Mesothelial cell of epicardium (in vitro differentiated cells): ENCODE measurements at places on chromosomes 7 and 10. TPM values are rescaled to one million over a fixed set of nuclear protein-coding genes. Genes with fewer than 3 reads are reported as not detected.

The ANLN gene
- total RNA-seq, result 30.0 to 31.2 TPM (median 30.5 TPM) in 3 replicates

The PLAC9 gene
- total RNA-seq, result 24.0 to 30.3 TPM (median 25.1 TPM) in 3 replicates

The STARD3NL gene
- 36.5 to 36.9 TPM (median 36.8 TPM) in 3 replicates for total RNA-seq

The ZNF33A gene
- 35.9 to 37.5 TPM (median 36.1 TPM) in 3 replicates for total RNA-seq

The CCDC126 gene
- 9.6 to 13.7 TPM (median 10.6 TPM) in 3 replicates for total RNA-seq

The ADAM22 gene
- total RNA-seq, result 4.3 to 6.3 TPM (median 4.7 TPM) in 3 replicates

The CNPY1 gene
- total RNA-seq, result not detected in 3 replicates

- H3K4me3 ChIP-seq, result no peak overlapping the region
- no peak overlapping the region for H3K27ac ChIP-seq
- no peaks in the 10 kb centered on the region for H3K27me3 ChIP-seq
- no peak for DNase-seq
- no peaks in the 10 kb centered on the region for H3K36me3 ChIP-seq
- peaks cover 5% of the 10 kb centered on the region for H3K4me1 ChIP-seq
These were observed 404.3 kb upstream of the LRRTM3 start for GRCh38 chr10:66521506-66521905.

- peaks cover 2% of the 10 kb centered on the region for H3K4me1 ChIP-seq
- H3K4me3 ChIP-seq, result no peak overlapping the region
- no peak overlapping the region for H3K27ac ChIP-seq
- H3K36me3 ChIP-seq, result no peaks in the 10 kb centered on the region
- DNase-seq, result no peak
These were observed 151.2 kb upstream of the PCLO start for GRCh38 chr7:83313931-83314330.

DNA sequence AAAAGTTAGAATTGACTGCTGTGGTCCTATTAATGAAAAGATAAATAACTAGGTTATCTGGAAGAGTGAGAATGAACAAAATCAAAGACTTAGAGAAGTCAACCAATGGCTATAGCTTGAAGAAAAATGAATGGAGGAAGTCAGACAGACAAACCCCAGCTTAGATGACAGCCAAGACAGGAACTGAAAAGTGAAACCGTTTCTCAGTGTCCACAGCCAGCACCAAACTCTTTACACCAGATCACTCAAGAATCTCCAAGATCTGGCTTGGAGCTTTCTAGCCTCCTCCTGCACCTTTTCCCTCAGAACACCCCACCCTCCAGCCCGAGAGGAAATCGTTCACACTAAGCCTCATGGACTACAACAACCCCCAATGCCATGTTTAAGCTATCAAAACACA, 167.0 kb downstream of the SFMBT2 start:
- DNase-seq, result no peak
- peaks cover 60% of the 10 kb centered on the region for H3K27me3 ChIP-seq
- H3K4me1 ChIP-seq, result no peaks in the 10 kb centered on the region
- H3K36me3 ChIP-seq, result peaks cover 2% of the 10 kb centered on the region
- H3K4me3 ChIP-seq, result no peak overlapping the region

GRCh38 chr10:111303887-111304286, 227.1 kb downstream of the ADRA2A start:
- no peaks in the 10 kb centered on the region for H3K4me1 ChIP-seq
- no peak overlapping the region for H3K27ac ChIP-seq
- peaks cover 3% of the 10 kb centered on the region for H3K27me3 ChIP-seq
- no peak overlapping the region for H3K4me3 ChIP-seq
- no peaks in the 10 kb centered on the region for H3K36me3 ChIP-seq

DNA sequence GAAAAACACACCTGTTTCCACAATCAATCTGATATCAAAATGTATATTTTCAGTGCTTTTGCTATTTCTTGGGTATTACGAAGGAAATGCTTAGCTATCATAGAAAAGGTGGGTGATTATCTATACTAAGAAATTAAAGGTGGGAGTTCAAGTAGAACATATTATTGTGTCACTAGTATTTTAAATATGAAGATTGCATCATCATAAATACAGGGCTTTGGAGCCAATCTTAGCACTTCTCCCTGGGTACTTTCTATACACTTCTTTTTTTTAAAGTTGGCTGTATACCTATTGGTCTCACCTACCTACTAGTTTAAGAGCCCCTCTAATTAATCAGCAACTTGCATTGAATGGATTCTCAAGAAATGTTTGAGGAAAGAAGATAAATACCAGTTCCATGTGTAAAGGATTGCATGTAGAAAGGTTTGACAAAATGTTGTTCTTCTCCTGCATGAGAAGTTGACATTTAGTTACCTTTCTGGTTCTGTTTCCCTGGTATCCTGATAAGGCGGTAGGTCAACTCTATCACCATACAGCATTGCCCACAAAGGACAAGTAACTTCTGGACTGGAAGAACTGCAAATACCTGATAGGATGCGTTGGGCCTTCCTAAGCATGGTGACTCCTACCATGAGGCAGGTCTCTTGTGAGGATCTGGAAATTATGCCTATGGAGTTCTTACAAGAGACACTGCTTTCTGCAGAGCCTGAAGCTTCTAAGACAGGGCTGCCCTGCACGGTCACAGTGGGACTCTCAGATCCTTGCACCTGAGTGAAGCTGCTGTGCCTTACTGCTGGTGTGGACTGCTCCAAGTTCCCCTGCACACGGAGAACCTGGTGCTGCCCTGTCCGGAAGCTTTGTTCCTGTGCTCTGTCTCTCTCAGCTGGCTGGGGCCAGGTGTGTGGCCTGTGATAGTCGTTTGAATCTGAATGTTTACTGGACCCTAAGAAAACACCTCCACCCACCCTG, 32.1 kb upstream of the PDSS1 start:
- no peak for DNase-seq
- no peaks in the 10 kb centered on the region for H3K36me3 ChIP-seq
- no peaks in the 10 kb centered on the region for H3K4me1 ChIP-seq
- no peak overlapping the region for H3K4me3 ChIP-seq
- no peak overlapping the region for H3K27ac ChIP-seq

DNA sequence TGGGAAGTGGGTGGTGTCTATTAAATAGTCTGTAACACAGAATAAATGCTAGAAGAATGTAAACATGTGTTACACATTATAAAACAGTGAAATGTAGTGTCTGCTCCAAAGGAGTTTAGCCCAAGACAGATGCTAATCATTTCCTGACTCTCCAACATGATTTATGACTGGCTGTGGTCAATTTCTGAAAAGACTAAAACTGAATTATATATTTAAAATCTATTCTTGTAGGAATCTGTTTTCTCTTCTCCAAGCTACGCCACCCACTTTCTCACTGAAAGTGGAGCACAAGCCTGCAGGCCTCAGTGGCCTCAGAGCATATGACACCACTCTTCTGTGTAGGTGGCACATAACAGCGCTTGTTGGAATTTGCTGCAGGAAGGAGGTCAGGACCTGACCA, 44.4 kb downstream of the CTTNBP2 start:
- peaks cover 3% of the 10 kb centered on the region for H3K36me3 ChIP-seq
- no peak overlapping the region for H3K4me3 ChIP-seq
- H3K27ac ChIP-seq, result no peak overlapping the region
- H3K27me3 ChIP-seq, result no peaks in the 10 kb centered on the region
- no peak for DNase-seq
- peaks cover 21% of the 10 kb centered on the region for H3K4me1 ChIP-seq

GRCh38 chr10:100740476-100741377, 4.7 kb upstream of the PAX2 start:
- H3K4me3 ChIP-seq, result no peak overlapping the region
- H3K27ac ChIP-seq, result no peak overlapping the region
- no peak for DNase-seq
- peaks cover 98% of the 10 kb centered on the region for H3K27me3 ChIP-seq
- H3K36me3 ChIP-seq, result no peaks in the 10 kb centered on the region

- H3K27ac ChIP-seq, result no peak overlapping the region
- H3K36me3 ChIP-seq, result no peaks in the 10 kb centered on the region
- no peak overlapping the region for H3K4me3 ChIP-seq
- DNase-seq, result no peak
These were observed 8.2 kb downstream of the ZCCHC24 start for GRCh38 chr10:79437111-79437814.

- no peaks in the 10 kb centered on the region for H3K27me3 ChIP-seq
- H3K4me3 ChIP-seq, result no peak overlapping the region
- no peaks in the 10 kb centered on the region for H3K36me3 ChIP-seq
- DNase-seq, result no peak
- no peak overlapping the region for H3K27ac ChIP-seq
- H3K4me1 ChIP-seq, result no peaks in the 10 kb centered on the region
These were observed 48.9 kb downstream of the LRGUK start for GRCh38 chr7:134176037-134176350.

DNA sequence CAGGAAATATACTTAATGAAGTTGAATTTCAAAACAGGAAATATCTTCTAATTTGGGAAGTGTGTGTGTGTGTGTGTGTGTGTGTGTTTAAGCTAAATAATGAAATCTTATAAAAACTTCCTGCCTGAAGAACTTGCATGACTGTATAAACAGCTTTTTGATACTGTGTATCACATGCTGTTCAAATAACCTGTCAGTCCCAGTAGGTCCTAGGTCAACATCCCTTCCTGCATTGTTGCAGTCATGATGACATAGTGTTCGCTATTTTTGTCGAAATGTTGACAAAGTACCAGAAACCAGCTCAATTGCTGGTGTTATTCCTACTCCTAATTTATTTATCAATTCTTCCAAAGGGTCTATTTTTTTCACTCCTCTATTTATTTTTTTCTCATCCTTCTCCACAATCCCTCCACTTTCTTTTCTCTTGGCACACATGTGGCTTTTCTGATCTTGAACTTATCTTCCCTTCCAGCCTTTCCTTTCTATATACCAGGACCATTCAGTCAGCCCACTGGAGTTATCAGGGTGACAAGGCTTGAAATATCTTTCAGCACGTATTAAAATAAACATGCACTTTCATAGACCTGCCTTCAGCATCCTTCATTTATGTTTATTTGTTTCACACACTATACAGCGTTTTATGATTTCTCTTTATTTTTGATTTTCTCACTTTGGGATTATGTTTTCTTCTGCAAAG, 115.8 kb downstream of the PLXDC2 start:
- H3K4me1 ChIP-seq, result peaks cover 36% of the 10 kb centered on the region
- no peak for DNase-seq
- peak overlapping the region; percentile 90 for H3K27ac ChIP-seq
- no peak overlapping the region for H3K4me3 ChIP-seq
- peaks cover 7% of the 10 kb centered on the region for H3K36me3 ChIP-seq

DNA sequence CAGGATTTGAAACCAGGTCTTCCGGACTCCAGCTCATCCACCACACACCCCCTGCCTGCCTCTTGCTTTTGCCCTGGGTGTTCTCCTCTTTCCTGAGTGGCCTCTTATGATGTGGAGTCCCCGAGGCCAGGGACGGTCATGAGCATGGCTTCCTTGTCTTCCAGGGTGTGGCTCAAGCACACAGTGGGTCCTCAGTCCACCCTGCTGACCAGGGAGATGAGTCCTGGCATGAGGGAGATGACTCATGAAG, 32.8 kb downstream of the DNAJB12 start:
- H3K36me3 ChIP-seq, result no peaks in the 10 kb centered on the region
- H3K4me1 ChIP-seq, result peaks cover 47% of the 10 kb centered on the region
- H3K27me3 ChIP-seq, result no peaks in the 10 kb centered on the region
- peak overlapping the region; percentile 50 for H3K27ac ChIP-seq

- no peak overlapping the region for H3K27ac ChIP-seq
- DNase-seq, result no peak
- H3K36me3 ChIP-seq, result no peaks in the 10 kb centered on the region
- no peaks in the 10 kb centered on the region for H3K27me3 ChIP-seq
- H3K4me1 ChIP-seq, result peaks cover 6% of the 10 kb centered on the region
These were observed 107.0 kb downstream of the GNAI1 start for GRCh38 chr7:80241671-80242070.

DNA sequence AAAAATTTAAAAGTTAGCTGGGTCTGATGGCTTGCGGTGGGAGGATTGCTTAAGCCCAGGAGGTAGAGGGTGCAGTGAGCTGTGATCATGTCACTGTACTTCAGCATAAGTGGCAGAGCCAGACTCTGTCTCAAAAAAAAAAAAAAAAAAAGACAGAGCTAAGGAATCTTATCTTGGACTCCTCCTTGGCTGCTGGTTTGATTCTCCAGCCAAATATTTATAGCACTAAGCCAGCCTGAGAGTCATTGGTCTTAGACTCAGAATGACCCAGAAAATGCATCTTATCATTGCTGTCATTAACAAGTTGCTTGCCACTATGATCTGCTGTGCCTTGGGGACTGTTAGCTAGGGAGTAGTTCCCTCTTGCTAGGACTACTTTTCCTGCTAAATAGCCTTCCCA, 164.7 kb downstream of the GNAT3 start:
- H3K4me1 ChIP-seq, result peaks cover 3% of the 10 kb centered on the region
- DNase-seq, result no peak
- H3K4me3 ChIP-seq, result no peak overlapping the region
- no peaks in the 10 kb centered on the region for H3K36me3 ChIP-seq
- no peaks in the 10 kb centered on the region for H3K27me3 ChIP-seq

- peaks cover 25% of the 10 kb centered on the region for H3K4me1 ChIP-seq
- no peak for DNase-seq
- no peaks in the 10 kb centered on the region for H3K36me3 ChIP-seq
- no peak overlapping the region for H3K4me3 ChIP-seq
These were observed 139.8 kb upstream of the CDK13 start for GRCh38 chr7:39810204-39810642.

DNA sequence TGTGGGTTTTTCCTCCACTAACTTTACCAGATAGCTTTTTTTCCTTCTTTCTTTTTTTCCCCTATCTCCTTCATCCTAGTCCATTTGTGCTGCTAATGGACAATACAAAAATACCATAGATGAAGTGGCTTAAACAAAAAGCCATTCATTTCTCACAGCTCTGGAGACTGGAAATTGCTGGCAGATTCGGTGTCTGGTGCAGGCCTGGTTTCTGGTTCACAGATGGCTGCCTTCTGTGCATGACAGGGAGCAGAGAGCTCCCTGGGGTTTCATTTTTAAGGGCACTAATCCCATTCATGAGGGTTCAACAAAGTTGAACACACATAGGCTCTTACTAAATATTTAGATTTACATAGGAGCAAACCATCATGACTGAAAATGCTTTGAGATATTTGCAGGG, 467.4 kb downstream of the TYW1 start:
- peaks cover 38% of the 10 kb centered on the region for H3K4me1 ChIP-seq
- peaks cover 12% of the 10 kb centered on the region for H3K36me3 ChIP-seq
- no peak for DNase-seq
- H3K27me3 ChIP-seq, result no peaks in the 10 kb centered on the region

DNA sequence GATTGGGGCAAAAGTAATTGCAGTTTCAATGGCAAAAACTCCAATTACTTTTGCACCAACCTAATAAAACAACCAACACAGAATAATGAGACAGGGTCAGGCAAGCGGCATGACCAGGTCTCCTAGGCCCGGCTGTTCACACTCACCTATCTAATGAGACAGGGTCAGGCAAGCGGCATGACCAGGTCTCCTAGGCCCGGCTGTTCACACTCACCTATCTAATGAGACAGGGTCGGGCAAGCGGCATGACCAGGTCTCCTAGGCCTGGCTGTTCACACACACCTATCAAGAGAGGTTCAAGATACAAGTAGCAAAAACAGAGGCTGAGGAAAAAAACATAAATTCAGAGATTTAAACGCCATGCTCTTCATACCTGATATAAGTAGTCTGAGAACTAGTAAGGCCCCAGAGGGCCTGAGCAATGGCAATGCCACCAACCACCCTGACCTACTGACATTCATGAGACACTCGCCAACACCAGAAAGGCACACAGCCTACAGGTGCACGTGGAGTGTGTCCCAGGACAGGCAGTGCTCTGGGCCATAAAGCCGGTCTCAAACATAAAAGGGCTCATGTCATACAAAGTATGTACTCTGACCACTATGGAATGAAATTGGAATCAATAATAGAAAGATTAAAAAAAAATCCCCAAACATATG, 40.6 kb upstream of the NCAPG2 start:
- DNase-seq, result no peak
- H3K27ac ChIP-seq, result no peak overlapping the region
- peaks cover 30% of the 10 kb centered on the region for H3K36me3 ChIP-seq
- H3K27me3 ChIP-seq, result no peaks in the 10 kb centered on the region
- no peaks in the 10 kb centered on the region for H3K4me1 ChIP-seq
